ENCODE measurements at places on chromosomes 6 and 20.

GRCh38 chr20:5686384-5687105 lies 63.7 kb upstream of the SHLD1 start:
- no peak for DNase-seq

DNA sequence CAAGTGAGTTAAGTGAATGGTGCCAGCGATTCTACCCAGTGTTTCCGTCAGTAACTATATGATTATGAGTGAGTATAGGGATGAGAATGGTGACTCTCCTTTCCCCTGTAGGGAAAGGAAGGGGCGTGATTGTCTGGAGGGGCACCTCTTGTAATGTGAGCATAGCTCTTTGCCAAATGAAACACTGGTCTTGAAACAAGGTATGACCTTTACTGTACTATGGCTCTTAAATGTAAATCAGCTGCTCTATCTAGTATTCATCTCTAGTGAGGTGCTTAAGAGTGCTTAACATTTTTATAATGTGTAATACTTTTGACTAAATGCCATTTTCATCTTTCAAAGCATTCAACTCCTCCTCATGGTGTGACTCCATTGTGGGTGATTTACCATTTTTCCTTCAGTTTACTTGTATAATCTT lies 11.0 kb downstream of the PANK2 start:
- DNase-seq: no peak

- DNase-seq: peak; percentile 55
Observed at GRCh38 chr6:140441256-140441655, 1066.8 kb upstream of the CITED2 start.

DNA sequence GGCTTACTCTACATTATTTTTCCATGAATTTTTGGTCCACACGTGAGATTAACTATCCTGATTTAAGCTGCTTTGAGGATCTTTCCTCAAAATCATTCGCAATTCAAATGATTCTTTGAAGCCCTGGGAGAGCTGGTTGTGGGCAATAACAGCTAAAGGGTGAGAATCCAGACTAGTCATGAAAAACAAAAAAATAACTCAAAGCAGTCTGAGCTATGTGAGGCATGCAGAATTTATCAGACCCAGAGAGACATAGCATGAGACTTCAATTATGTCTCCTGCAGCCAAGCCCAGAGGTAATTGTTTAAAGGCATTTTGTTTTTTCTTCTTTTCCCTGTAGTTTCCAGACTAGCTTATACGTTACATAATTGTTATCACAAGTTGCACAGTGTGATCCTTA lies 517.3 kb upstream of the PTCHD4 start:
- DNase-seq: no peak

GRCh38 chr20:9228774-9229450 lies 160.0 kb downstream of the PLCB4 start:
- DNase-seq: no peak

DNA sequence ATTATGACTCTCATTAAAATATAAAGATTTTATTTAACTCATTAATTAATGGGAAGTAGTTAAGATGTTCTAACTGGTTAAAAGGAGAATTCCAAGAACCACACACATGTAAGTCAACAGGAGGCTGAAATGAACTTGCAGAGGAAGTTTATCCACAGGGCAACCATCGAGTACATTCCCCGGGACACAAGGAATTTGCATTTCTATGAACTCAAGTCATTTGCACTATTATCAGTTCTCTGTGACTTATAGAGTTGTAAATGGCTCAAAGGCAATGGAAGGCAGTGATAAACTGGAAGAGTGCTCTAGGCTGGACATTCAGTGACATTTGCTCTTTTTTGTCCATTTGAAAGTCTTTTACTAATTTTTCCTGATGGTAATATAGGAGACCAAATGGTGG lies 97.4 kb downstream of the SNX5 start:
- DNase-seq: no peak

- no peak for DNase-seq
Observed at GRCh38 chr6:169251371-169251802, 2.3 kb downstream of the THBS2 start.

GRCh38 chr6:33957131-33957891 lies 153.5 kb upstream of the MLN start:
- DNase-seq: no peak

GRCh38 chr6:36751833-36752186 lies 54.2 kb downstream of the RAB44 start:
- DNase-seq: no peak

- DNase-seq: no peak
Observed at GRCh38 chr6:165799391-165800153, 136.5 kb upstream of the PDE10A start.

DNA sequence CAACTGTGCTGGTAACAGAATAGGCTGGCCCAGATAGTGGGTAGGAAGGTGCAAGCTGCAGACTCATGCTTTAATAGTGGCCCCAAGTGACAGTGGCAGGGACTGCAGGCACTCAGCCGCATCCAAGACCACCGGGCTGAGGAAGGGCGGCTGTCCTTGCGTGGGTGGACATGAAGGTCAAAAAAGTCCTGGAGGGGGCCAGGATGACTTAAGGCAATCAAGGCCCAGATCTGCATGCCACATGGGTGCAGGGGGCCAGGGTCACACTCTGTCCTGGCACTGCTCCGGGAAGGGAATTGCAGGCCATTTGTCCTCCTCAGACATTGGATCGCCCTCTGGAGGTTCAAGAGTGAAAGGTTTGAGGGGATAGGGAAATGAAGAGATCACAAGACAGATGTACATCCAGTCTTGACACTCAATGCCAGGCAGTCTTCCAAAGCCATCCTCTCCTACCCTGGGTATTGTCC lies 10.4 kb upstream of the VNN2 start:
- DNase-seq: peak; percentile 58

GRCh38 chr6:40791004-40791403 lies 203.8 kb upstream of the LRFN2 start:
- no peak for DNase-seq

DNA sequence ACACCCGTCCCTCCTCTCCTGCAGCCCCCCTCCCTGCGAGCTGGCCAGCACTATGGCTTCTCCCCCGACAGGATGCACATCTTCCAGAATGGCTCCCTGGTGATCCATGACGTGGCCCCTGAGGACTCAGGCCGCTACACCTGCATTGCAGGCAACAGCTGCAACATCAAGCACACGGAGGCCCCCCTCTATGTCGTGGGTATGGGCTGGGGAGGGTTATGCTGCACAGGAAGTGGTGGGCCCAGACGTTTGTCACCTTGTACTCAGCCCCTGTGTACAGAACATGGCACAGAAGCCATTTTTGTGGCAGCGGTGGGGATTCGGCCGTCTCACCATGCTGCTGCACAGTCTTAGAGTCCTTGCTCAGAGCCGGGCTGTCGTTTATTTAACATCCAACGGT lies 29.0 kb upstream of the SRF start:
- DNase-seq: no peak

GRCh38 chr6:154361476-154361875 lies 4.9 kb upstream of the IPCEF1 start:
- no peak for DNase-seq

GRCh38 chr6:97068211-97068610 lies 143.7 kb downstream of the KLHL32 start:
- peak; percentile 48 for DNase-seq

GRCh38 chr20:62820208-62820961 lies 3.5 kb downstream of the COL9A3 start:
- DNase-seq: no peak

DNA sequence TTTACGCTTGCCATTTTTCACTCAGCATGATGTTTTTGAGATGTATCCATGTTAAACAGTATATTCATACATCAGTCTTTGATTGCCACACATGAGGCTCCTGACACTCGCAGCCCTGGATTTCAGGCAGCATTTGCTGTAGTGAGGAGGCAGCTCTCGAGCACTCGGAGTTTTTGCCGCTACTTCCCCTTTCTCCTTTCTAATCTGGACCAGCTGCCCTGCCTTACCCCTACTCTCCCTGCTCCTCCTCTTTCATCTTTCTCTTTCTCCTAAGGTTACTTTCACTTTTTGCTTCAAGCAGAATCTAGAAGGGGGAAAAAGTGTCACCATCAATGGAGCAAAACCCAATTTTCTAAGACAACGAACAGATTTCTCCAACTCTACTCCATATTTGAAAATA lies 5.9 kb upstream of the CST3 start:
- DNase-seq: peak; percentile 70

GRCh38 chr6:157608221-157609075 lies 214.6 kb upstream of the SNX9 start:
- DNase-seq: no peak

- no peak for DNase-seq
Observed at GRCh38 chr20:32777177-32777956, 15.2 kb downstream of the DNMT3B start.

GRCh38 chr6:35360349-35361138 lies 18.2 kb downstream of the PPARD start:
- no peak for DNase-seq

DNA sequence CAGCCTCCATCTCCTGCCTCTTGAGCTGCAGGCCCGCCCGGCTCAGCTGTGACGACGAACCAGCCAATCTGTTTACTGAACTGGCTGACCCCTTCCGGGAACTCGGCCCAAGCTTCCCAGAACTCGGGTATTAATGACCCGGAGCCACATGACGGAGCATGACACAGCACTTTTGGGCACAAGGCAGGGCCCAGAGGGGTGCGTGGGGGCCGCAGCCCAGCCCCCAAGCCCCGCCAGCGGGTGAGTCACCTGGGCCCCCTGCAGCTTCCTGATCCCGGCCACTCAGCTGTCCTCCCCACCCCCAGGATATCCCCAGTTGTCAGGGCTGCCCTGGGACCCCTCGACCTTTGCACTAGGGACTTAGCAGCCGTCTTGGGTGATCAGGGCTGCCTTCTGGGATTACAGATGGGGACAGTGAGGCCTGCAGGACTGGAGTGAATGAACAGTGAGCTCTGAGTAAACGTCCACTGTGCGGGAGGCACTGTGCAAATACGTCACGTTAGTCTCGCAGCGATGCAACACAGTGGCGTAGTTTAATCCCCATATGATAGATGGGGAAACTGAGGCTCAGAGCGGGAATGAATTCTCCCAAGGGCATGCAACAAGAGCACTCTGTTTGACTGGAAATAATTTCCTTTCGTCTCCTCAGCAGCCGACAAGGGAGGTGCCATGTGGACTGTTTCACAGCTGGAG lies 102.1 kb downstream of the CEBPB start:
- DNase-seq: peak; percentile 86

DNA sequence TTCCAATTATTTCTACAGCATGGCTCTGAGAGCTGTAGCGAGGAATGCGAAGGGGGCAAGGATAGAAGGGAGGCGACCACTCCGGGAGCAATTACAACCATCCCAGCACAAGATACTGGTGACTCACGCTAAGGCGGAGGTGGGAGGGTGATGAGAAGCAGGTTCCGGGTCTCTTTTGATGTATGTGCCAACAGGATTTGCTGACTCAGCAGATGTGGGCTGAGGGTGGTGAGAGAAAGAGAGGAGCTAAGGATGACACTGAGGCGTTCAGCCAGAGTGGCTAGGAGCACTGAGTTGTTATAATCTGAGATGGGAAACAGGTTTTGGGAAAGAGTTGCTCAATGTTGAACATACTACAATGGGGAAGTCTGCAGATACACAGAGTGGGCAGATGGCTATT lies 9.3 kb upstream of the TXNDC5 start:
- DNase-seq: peak; percentile 49

DNA sequence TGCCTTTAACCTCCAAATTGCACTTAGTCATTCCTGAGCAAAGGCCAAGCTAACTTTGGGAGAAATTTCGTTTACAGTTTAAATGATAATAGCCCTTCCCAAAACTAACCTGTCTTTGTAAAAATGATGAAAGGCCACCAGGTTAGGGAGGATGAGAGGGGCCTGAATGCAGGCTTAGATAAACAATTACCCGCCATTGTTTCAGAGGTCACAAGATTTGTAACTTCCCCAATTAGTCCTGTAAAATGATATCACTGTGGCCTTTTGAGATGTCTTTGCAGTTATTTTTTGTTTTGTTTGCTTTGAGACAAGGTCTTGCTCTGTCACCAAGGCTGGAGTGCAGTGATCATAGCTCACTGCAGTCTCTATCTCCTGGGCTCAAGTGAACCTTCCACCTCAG lies 26.3 kb downstream of the GNL1 start:
- peak; percentile 49 for DNase-seq

DNA sequence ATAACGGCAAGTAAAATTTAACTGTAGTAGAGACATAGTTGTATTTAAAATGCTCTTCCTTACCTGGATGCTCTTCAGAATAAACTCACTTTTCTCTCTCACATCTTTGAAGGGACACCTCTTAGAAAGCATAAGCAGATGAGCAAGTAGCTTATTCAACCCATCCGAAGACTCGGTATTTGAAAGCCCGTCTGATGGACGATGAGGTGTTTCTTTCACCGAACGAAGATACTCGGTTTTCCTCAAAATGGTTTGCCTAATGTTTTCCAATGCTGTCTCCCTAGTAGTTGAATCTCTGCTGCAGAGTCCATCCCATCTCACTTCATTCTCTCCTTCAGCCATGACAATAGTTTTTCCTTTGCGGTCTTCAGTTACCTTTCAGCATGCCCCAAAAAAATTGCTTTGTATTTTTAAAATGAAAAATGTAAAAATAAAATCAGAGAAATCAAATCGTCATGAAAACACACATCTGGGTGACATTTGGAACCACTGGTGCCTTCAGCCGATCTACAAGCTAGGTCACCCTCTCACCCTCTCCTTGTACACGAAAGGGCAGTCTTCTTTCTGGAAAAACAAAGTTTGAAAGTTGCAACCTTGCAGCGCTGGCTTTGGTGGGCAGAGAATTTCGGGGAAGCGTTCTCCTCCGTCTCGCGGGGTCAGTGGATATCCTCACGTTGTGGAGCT lies 772 bp downstream of the SESN1 start:
- DNase-seq: peak; percentile 33

DNA sequence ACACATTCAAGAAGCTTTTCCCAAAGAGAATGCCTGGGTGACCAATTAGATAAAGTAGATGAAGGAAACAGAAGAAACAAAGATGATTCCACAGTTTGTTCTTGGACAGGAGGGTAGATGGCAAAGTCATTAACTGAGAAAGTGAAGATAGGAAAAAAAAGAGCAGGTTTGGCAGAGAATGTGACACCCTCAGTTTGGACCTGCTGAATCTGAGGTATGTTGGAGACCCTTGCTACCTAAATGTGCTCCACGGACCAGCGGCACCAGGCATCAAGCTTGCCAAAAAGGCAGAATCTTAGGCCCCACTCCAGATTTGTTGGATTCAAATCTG lies 49.7 kb downstream of the ARHGAP18 start:
- DNase-seq: no peak

DNA sequence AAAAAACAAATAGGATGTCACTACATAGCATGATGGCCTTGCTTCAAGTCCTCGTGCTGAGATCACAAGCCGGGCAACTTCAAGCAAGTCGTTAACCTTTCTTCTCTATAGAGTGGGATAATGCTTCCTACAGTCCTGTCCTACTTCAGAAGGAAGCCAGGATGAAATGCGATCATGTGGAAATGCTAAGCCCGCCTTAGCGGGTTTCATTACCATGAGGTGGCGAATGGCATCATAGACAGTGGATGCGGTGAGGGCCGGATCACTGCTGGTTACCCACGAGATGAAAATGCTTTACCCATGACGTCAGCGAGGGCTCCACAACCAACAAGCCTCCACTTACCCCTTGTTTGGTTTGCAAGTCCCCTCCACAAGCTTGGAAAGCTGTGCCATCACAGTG lies 206.4 kb downstream of the TBXT start:
- no peak for DNase-seq
